ENCODE measurements at places on chromosomes 1 and 21. TPM values are rescaled to one million over a fixed set of nuclear protein-coding genes. Genes with fewer than 3 reads are reported as not detected.
A peak's percentile ranks its signal among the peaks of the same experiment; 100 is the strongest.

Gene KCNJ6
- total RNA-seq = 0.59 TPM

- DNase-seq = no peak
- no peak overlapping the region for H3K4me3 ChIP-seq
- H3K36me3 ChIP-seq = no peaks in the 10 kb centered on the region
- no peak overlapping the region for H3K27ac ChIP-seq
- H3K4me1 ChIP-seq = no peaks in the 10 kb centered on the region
Measured at GRCh38 chr1:180560868-180561600, 2.3 kb downstream of the OVAAL start.

- no peak overlapping the region for H3K27ac ChIP-seq
- no peaks in the 10 kb centered on the region for H3K36me3 ChIP-seq
- no peak for DNase-seq
- no peaks in the 10 kb centered on the region for H3K27me3 ChIP-seq
Measured at GRCh38 chr1:109569323-109569722, 20.9 kb downstream of the GNAI3 start.

DNA sequence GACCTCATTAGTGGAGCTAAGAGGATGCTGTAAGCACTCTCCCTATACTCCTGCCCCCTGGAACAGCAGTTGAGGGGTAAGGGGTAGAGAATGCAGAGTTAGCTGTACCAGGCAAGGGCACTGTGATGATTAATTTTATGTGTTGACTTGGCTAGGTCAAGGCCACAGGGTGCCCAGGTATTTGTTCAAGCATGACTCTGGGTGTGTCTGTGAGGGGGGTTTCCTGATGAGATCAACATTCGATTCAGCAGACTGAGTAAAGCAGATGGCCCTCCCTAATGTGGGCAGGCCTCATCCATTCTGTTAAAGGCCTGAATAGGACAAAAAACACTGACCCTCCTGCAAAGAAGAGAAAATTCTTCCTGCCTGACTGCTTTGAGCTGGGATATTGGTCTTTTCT is 110.8 kb downstream of the KCND3 start:
- no peaks in the 10 kb centered on the region for H3K4me1 ChIP-seq
- H3K4me3 ChIP-seq = no peak overlapping the region
- H3K27me3 ChIP-seq = no peaks in the 10 kb centered on the region
- no peak for DNase-seq
- H3K27ac ChIP-seq = no peak overlapping the region

- no peak for DNase-seq
- H3K27me3 ChIP-seq = no peaks in the 10 kb centered on the region
- H3K27ac ChIP-seq = no peak overlapping the region
- H3K4me1 ChIP-seq = peaks cover 6% of the 10 kb centered on the region
- H3K36me3 ChIP-seq = no peaks in the 10 kb centered on the region
- no peak overlapping the region for H3K4me3 ChIP-seq
Measured at GRCh38 chr1:154783976-154784375, 86.1 kb downstream of the KCNN3 start.

DNA sequence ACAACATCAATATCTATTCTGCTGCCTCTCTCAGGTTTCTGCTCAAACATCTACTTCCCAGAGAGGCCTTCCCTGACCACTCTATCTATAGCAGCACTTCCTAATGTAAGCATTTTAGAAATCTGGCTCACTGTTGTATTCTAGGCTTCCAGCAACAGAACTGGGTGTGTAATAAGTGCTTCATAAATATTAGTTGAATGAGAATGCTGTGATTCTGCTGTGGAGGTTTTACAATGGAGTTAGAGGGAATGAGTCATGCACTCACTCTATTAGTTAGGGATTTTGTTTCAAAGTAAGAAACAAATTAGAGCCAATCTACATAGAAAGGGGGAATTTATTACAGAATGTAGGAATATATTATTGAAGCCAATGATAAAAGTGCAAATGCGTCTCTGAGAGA is 38.6 kb upstream of the SLC35F3 start:
- DNase-seq = no peak
- no peaks in the 10 kb centered on the region for H3K4me1 ChIP-seq
- no peaks in the 10 kb centered on the region for H3K36me3 ChIP-seq
- H3K27me3 ChIP-seq = no peaks in the 10 kb centered on the region
- H3K27ac ChIP-seq = no peak overlapping the region
- no peak overlapping the region for H3K4me3 ChIP-seq

- H3K4me1 ChIP-seq = no peaks in the 10 kb centered on the region
- H3K27me3 ChIP-seq = no peaks in the 10 kb centered on the region
- H3K27ac ChIP-seq = no peak overlapping the region
- H3K4me3 ChIP-seq = no peak overlapping the region
- DNase-seq = no peak
Measured at GRCh38 chr21:21156397-21156796, 158.2 kb downstream of the NCAM2 start.

DNA sequence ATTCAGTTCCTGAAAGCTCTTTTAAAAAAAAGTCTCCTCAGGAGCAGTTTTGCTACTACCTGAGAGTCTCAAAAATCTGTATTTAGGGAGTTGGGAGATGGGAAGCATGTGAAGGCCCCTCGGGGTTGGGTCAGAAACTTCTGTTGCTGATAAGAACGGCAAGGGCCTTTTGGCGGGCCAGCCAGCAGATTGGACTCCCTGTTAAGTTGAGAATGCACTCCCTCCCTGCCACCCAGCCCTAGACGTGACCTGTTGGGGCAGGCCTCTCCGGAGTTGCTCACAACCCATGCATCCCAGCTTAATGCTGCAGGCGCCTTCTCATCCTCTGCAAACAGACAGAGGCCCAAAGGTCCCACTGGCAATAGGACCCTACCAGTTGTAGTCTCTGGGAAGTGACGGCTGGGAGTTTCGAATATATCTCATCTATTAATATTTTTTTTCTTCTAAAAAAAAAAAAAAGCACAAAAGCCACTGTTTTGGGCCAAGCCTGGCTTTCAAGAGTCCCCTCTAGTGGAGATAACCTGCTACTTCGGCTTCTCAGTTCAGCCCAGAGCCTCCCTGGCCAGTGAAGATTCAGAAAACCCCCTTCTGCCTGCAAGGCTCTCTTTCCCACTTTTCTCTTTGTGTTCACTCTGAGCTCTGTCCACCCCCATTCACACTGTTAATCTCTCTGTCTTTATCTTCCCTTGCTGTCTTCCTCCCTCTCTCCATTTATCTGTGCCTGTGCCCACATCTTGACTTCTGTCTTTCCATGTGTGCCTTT is 5.3 kb downstream of the PLXNA2 start:
- H3K27ac ChIP-seq = peak overlapping the region; percentile 62
- peaks cover 24% of the 10 kb centered on the region for H3K4me1 ChIP-seq
- H3K4me3 ChIP-seq = no peak overlapping the region
- H3K27me3 ChIP-seq = no peaks in the 10 kb centered on the region

Gene CACNA1S
- total RNA-seq = not detected

DNA sequence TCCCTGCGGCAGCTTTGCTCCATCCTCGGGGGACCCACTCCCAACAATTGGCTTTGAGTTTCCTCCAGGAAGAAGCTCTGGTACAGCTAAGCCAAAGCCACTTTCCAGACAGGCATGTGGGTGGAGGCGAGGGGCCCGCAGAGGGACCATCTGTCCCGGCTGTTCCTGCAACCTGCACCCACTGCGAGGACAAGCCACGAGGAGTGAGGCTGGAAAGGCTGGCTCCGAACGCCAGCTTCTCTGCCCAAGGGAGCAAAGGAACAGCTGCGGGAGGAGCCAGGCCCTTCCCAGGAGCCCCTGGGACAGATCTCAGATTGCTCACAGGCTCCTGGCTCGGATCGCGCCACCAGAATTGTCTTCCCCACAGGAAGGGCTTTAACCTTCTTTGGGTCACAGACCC is 28.3 kb upstream of the PEF1 start:
- DNase-seq = no peak
- no peaks in the 10 kb centered on the region for H3K4me1 ChIP-seq
- H3K27ac ChIP-seq = no peak overlapping the region
- no peaks in the 10 kb centered on the region for H3K36me3 ChIP-seq
- no peak overlapping the region for H3K4me3 ChIP-seq
- no peaks in the 10 kb centered on the region for H3K27me3 ChIP-seq

GRCh38 chr1:173554541-173555250 is 48.2 kb downstream of the SLC9C2 start:
- no peak overlapping the region for H3K27ac ChIP-seq
- no peak for DNase-seq
- no peak overlapping the region for H3K4me3 ChIP-seq
- H3K36me3 ChIP-seq = no peaks in the 10 kb centered on the region
- H3K4me1 ChIP-seq = no peaks in the 10 kb centered on the region

Gene COQ8A
- 85.4 TPM for total RNA-seq

Gene LRRC7
- total RNA-seq = 0.12 TPM

DNA sequence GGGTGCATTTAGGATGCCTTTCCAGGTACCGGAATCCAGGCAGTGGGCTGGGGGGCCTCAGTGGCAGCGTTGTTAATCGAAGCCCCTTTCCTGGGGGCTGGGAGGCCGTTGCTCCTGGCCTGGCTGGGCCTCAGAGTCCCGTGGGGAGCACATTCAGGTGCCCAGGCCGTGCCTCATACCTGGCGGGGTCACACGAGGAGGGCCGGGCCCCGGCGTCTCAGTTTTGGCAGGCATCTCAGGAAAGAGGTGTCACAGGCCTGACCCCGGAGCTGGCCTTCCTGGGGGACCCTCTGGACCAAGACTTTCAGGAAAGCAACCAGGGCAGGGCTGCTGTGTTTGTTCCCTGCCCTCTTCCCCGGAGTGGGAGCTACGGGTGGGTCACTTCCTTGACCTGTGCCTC is 4.1 kb downstream of the NBL1 start:
- DNase-seq = no peak
- H3K27me3 ChIP-seq = no peaks in the 10 kb centered on the region
- H3K36me3 ChIP-seq = no peaks in the 10 kb centered on the region
- H3K4me3 ChIP-seq = no peak overlapping the region
- H3K4me1 ChIP-seq = no peaks in the 10 kb centered on the region

Gene STMN1
- total RNA-seq = 5.6 TPM

Gene HSD3B1
- total RNA-seq = not detected

Gene MYBPH
- not detected for total RNA-seq

Gene SELL
- total RNA-seq = 2.9 TPM

Gene MAGI3
- total RNA-seq = 11.5 TPM

Gene SLC30A1
- 11.4 TPM for total RNA-seq

GRCh38 chr1:22490309-22490708 is 38.7 kb downstream of the ZBTB40 start:
- no peak overlapping the region for H3K27ac ChIP-seq
- no peak for DNase-seq
- H3K4me1 ChIP-seq = no peaks in the 10 kb centered on the region
- H3K36me3 ChIP-seq = no peaks in the 10 kb centered on the region

GRCh38 chr1:41344708-41345159 is 16.5 kb upstream of the FOXO6 start:
- no peaks in the 10 kb centered on the region for H3K27me3 ChIP-seq
- H3K4me1 ChIP-seq = no peaks in the 10 kb centered on the region
- no peak for DNase-seq
- no peaks in the 10 kb centered on the region for H3K36me3 ChIP-seq
- no peak overlapping the region for H3K27ac ChIP-seq

DNA sequence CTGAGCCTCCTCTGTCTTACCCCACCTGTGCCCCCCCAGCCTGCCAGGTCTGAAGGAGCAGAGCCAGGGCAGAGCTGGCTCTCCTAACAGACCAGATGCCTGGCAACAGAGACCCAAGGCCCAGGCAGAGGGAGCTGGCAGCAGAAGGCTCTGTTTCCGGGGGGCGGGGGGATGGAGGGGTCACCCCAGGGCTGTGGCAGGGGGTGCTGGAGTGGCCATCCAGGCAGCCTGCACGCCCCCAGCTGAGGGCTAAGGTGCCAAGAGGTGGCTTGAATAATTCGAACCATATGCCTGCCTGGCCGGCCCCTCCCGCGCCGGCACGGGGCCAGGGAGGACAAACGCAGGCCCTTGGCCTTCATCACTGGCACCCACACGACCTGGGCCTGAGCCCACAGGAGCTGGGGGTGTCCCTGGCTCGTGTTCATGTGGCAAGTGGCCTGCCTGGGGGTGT is 16.0 kb upstream of the PLEKHG5 start:
- H3K36me3 ChIP-seq = no peaks in the 10 kb centered on the region
- no peaks in the 10 kb centered on the region for H3K4me1 ChIP-seq
- H3K27ac ChIP-seq = no peak overlapping the region
- no peak overlapping the region for H3K4me3 ChIP-seq
- peak; percentile 65 for DNase-seq

Gene PADI4
- 0.83 TPM for total RNA-seq

Gene CSF1
- total RNA-seq = 38.3 TPM

Gene UBXN10
- total RNA-seq = 1.6 TPM

Gene RPAP2
- 17.5 TPM for total RNA-seq

- no peak for DNase-seq
- H3K4me3 ChIP-seq = no peak overlapping the region
- no peaks in the 10 kb centered on the region for H3K36me3 ChIP-seq
- no peaks in the 10 kb centered on the region for H3K4me1 ChIP-seq
- no peak overlapping the region for H3K27ac ChIP-seq
Measured at GRCh38 chr1:152513081-152513480, 1.2 kb upstream of the CRCT1 start.

Gene THRAP3
- total RNA-seq = 54.7 TPM

- H3K27me3 ChIP-seq = no peaks in the 10 kb centered on the region
- peak overlapping the region; percentile 53 for H3K27ac ChIP-seq
- H3K4me3 ChIP-seq = no peak overlapping the region
- H3K36me3 ChIP-seq = no peaks in the 10 kb centered on the region
- DNase-seq = peak; percentile 20
Measured at GRCh38 chr1:179126338-179127060, 44.6 kb downstream of the TOR3A start.

DNA sequence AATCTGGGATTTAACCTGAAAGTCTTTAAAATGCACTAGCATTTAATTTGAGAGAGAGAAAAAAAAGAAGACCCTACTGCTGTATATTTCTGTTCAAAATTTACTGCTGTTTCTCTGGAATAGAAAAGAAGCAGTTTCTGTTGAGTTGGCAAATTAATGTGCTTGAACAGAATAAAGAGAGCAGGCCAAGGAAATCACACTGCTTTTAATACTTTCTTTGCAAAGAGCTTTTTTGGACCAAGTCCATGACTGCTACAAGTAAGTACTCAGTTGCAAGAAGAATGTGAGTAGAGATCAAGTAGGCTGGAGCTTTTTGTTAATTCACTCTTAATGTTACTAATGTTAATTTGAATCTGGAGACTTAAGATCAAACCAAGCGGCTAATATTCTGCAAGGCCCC is 336.2 kb upstream of the SGIP1 start:
- H3K27ac ChIP-seq = no peak overlapping the region
- H3K4me1 ChIP-seq = no peaks in the 10 kb centered on the region
- H3K27me3 ChIP-seq = no peaks in the 10 kb centered on the region
- H3K36me3 ChIP-seq = no peaks in the 10 kb centered on the region
- no peak overlapping the region for H3K4me3 ChIP-seq

Gene KRTAP7-1
- total RNA-seq = not detected

Gene WNT3A
- total RNA-seq = not detected

Gene DNASE2B
- total RNA-seq = not detected

Gene C1orf116
- 10.0 TPM for total RNA-seq

- no peak for DNase-seq
- no peak overlapping the region for H3K27ac ChIP-seq
- H3K36me3 ChIP-seq = no peaks in the 10 kb centered on the region
- no peaks in the 10 kb centered on the region for H3K27me3 ChIP-seq
- no peak overlapping the region for H3K4me3 ChIP-seq
Measured at GRCh38 chr1:36256558-36257374, 32.5 kb downstream of the THRAP3 start.

Gene KIFAP3
- total RNA-seq = 18.5 TPM

Gene OR2L2
- not detected for total RNA-seq

Gene KRTAP11-1
- total RNA-seq = not detected

All from pancreas (tissue), 10 donors.